NCI-H2227 treated with DMSO at 0.1 percent for 48 hours (cell line): ENCODE measurements at places on chromosomes 7 and 10.

- no peak for DNase-seq
These were observed 115.3 kb downstream of the NKX6-2 start for GRCh38 chr10:132670546-132671227.

GRCh38 chr10:43160046-43160920 is 22.0 kb downstream of the CSGALNACT2 start:
- no peak for DNase-seq

DNA sequence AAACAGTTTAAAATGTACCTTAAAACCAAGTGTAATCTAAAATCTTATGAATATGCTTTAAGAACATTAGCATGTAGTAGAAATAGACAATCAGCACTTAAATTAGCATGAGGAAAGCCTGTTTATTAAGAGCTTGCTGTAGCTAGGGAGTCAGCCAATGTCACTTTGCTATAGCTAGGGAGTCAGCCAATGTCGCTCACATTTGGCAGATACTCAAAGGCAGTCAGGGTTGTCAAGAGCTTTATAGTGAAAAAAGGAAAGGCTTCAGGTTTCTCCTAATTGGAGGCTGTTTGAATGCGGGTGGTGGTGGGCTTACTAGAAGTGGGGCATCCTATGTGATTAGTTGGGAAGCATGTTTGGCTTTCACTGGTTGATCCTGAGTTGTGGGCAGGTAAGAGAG is 226.2 kb upstream of the DGKB start:
- DNase-seq = no peak

DNA sequence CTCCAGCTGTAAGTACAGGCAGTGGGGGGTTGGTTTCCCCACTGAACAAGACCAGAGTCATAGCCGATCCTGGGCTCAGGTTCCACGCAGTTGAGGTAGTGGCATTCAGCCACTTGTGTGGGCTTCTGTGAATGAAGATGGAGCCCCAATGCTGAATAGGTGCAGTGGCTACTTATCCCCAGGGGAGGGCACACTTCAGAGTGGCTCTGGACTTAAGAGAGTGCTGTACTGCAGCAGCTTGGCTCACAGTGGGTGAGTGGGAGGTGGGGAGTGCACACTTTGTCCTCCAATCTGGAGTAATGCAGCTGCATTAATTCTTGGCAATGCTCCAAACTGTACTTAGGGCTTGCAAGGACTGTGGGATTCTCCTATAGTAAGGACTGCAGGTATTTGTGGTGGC is 81.9 kb downstream of the BUB3 start:
- DNase-seq = no peak

GRCh38 chr7:96285579-96285978 is 36.3 kb downstream of the SLC25A13 start:
- DNase-seq = no peak

DNA sequence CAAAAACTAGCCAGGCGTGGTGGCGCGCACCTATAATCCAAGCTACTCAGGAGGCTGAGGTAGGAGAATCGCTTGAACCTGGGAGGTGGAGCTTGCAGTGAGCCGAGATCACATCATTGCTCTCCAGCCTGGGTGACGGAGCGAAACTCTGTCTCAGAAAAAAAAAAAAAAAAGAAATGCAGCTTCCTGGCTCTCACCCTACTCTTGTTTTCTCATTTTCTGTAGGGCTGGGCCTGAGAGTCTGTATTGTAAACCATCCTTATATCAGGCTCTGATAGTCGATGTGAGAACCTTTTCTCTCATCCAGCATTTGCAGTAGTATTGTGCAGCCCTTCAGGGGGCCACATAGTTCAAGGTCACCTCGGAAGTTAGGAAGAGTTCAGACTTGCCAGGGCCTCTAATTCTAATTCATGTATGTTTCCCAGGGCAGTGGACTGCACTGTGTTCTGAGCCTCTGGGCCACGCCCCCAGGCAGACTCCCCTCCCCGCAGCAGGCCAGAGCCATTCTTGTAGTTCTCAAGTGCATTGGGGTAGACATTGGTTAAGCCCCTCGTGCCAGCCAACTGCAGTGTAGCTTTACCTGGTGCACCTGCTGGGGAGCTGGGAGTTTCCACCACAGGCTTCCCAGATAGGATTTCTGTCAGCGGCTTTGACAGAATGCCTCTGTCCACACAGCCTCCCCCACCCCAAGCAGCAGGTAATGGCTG is 38.3 kb upstream of the PDCD4 start:
- no peak for DNase-seq

DNA sequence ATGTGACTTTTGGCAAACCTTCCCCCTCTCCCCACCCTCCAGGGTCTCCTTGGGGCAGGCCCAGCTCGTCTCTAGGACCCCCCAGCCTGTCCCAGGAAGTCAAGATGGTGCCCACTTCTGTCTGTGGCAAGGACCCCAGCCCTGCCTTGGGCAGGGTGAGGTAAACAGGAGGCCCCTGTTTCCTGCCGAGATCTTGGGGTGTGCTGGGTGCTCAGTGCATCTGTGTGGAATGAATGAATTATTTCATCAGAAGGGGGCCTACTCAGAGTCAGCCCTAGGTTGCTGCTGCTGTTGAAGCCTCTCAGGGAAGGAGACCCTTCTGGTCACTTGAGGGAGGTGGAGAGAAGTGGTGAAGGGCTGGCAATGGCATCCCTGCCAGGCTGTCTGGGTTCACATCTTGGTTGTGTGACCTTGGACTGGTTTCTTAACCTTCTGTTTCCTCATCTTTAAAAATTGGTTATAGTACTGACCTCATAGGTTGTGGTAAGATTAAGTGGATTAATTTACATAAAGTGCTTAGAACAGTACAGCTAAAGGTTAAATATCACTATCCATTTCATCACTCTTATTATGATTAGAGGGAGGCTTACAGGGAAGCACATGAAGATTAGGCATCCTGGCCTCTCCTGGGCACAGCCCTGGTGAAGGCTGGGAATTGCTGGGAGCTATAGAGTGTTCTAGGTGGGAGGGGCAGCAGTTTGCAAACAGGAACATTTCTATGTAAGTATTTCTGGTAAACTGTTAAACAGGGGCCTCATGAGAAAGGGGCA is 67.7 kb downstream of the ZMIZ1 start:
- DNase-seq = no peak

- no peak for DNase-seq
These were observed 185.4 kb downstream of the KMT2E start for GRCh38 chr7:105199386-105199785.

DNA sequence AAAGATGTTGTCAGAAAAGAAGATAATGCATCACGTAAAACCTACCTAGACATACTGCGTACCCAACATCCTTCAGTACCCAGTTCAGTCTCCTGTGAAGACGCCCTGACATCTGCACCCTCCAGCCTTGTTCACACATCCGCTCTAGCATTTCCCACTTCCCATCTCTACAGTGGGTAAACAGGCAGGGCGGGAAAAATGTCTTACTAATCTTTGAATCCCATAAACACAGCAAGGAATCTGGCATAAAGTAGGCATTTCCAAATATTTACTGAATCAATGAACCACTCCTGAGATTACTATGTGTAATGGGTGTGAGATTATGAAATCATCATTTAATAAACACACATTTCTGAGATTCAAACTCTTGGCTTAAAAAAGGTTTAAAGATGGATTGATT is 132.8 kb downstream of the GLI3 start:
- DNase-seq = no peak

DNA sequence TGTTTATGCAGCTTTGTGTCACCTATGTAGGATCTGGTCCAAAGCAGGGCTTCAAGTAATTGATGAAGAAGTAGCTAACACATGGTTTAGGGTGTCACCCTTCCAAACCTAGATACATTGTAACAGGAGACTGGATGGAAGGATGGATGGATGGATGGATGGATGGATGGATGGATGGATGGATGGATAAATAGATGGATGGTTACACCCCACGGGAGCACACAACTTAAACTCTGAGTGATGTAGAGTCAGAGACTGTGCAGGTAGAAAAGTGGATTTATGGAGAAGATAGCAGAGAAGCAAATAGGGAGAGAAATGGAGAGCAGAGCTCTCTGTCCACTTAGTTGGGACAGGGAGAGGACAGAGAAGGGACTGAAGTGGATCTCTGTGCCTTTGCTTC is 78.4 kb downstream of the NHLRC2 start:
- no peak for DNase-seq

GRCh38 chr10:101007099-101007711 is 7.6 kb downstream of the LZTS2 start:
- no peak for DNase-seq

DNA sequence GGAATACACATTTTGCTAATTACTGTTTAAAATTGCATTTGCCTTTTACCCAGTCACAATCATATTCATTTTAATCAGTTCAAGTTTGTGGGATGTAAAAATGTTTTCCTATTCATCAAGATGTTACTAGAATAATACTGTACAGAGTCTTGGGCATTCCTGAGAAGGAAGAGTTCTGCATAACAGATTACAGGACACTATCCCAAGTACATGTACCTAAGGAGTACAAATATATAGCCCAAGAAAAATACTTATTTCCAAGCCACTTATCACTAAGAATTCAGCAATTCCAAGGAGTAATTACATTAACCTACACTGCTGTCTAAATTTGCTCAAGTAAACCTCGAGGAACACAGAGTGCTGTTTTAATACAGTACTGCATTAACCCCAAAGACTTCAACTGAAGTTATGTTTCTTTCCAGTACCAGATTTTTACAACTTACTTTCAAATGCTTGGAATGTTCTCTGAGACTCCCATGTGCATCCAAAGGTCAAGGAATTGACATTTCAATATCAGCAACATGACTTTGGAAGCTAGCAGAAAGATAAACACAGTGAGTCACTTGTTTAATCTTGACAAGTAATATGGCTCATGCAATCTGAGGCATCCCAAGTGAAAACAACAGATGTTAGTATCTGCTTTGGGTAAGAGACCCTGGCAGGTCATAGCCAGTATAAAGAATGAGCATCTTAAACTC is 125.4 kb upstream of the BET1 start:
- no peak for DNase-seq

DNA sequence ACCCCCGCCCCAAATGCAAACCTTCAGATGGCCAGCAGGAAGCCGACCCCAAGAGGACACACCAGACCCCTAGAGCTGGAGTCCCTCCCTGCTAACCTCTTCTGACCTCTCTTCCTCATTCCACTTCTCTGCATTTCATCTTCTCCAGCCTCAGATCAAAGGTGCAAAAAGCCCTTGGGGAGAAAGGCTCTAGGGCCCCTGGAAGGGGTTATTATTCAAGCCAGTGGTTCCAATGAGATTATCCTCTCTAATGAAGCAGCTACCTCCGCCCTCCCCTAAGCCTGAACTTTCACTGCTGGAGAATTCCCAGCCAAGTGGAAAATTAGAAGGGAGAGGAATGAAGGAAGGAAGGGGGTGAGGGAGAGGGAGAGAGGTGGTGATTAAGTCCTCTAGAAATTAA is 343.9 kb downstream of the PLXNA4 start:
- DNase-seq = no peak

DNA sequence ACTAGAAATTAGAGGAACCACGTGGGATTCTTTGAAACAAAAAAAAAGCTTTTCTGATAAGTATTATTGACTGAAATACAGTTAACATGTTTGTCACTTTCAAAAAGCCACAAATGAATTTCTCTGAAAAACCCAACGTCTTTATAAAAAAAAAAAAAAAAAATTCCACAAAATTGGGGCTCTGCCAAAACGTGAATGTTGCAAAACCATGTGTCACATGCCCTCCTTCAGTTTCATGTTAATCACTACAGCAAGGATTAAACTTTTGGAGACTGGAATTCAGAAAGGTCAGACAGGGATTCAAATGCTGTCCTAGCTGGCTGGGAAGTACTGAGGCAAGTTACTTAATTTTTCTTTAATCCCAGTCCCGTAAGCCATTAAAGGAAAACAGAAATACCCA is 278.0 kb upstream of the KLF14 start:
- no peak for DNase-seq

GRCh38 chr7:151051108-151051507 is 2.8 kb downstream of the ASIC3 start:
- DNase-seq = no peak

DNA sequence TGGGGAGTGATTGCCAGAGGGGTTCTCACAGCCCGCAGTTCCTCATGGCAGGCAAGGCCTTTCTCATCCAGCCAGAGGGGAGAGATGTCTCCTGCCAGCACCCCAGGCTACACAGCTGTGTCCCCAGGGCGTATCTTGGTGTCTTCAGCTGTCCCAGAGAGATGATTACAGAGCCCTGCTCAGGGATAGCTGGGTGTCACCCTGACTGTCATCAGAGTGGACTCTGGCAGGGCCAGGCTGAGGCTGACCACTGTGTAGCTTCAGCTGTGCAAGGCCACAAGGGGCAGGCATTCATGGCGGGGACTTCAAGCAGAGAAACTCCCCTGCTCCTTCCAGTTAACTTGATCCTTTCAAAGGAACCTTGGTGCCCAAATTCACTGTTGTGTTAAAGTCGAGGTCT is 124.2 kb downstream of the RGS10 start:
- no peak for DNase-seq

DNA sequence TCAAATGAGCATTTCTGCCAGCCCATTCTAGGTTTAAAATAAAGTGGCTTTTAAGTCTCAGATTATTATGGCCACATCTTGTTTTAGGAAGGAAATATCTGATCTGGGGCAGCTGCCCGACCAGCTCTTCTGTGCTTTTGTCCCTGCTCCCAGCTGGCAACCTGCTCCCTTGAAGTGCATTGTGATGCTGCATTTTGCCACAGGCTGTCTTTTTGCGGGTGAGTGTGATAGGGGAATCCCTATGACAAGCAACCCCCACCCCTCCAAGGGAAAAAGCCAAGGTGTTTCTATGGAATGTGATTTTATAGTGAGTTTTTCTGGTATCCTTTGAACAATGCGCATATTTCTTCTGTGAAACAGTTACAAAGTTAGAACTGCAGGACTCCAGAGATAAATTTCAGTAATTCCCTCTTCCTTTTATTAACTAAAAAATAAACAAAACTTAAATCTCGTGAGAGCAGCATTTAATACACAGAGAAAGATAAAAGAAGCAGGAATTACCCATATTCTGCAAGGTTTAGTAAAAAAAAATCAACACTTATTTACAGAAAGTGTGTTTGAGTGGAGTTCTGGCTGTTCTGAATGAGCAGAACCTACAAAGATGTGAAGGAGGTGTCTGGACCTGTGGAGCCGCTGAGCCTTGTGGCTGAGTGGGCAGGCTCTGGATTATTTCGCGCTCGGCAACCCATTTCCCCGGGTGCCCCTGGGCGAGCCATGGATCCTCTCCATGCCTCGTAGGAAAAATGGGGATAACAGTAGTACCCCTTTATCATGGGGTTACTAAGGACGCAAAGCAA is 10.1 kb upstream of the HPS1 start:
- no peak for DNase-seq
